ENCODE measurements at places on chromosomes 1 and 21.

GRCh38 chr1:77126307-77126706, 92.9 kb downstream of the PIGK start:
- DNase-seq: no peak

GRCh38 chr1:219837274-219837993, 90.9 kb downstream of the SLC30A10 start:
- DNase-seq: no peak

- no peak for DNase-seq
Measured at GRCh38 chr1:160428655-160429054, 28.3 kb downstream of the VANGL2 start.

- DNase-seq: no peak
Measured at GRCh38 chr1:31102501-31102950, 37.0 kb upstream of the PUM1 start.

DNA sequence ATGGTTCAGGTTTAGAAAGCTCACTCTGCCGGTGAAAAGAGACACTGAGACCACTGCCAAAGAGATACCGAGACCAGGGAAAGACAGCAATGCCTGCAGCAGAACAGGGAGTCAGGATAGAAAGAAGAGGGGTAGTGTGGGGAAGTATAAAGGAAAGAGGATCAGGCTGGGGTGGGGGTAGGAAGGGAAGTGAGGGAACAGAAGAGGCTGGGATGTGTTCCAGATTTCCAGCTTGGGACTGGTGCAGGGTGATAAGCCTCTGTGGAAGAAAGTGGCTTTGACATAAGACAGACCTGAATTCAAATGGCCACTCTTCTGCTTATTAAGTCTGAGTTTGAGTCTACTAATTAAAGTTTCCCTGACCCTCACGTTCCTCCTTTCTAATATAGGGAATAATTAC, 105.9 kb downstream of the PIK3R3 start:
- no peak for DNase-seq
